ENCODE measurements at places on chromosomes 1 and 21.

- no peak for DNase-seq
Measured at GRCh38 chr1:43639976-43640794, 9.8 kb upstream of the KDM4A start.

- peak; percentile 97 for DNase-seq
Measured at GRCh38 chr1:23800400-23801337, at the start of gene GALE. Gene GALE (minus strand): TSS chr1:23800754. CDS start chr1:23799007, 1,747 bp downstream.

DNA sequence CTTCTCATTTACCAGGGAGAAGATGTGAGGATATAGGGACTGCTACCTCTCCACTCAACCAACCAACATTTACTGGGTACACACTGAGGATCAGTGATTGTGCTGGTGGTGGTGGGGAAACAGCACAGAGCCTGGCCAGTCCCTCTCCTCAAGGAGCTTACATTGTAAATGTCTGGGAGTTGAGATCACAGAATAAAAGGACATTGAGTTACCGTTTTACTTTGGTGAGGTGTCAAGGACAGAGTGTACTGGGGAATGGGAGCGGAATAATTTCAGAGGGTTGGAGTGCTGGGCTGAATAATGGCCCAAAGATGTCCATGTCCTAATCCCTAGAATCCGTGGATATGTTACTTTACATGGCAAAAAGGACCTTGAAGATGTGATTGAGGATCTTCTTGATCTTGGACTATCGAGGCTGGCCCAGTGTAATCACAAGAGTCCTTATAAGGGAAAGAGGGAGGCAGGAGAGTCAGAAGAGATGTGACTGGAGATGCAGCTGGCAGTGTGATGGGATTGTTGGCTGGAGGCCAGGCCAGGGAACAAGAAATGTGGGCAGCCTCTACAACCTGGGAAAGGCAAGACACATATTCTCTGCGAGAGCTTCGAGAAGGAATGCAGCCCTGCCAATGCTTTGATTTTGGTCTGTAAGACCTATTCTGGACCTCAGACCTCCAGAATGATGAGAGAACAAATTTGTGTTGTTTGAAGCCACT is 26.6 kb upstream of the RWDD3 start:
- DNase-seq, result no peak

- no peak for DNase-seq
Measured at GRCh38 chr1:162094271-162094670, 24.8 kb downstream of the NOS1AP start.

- DNase-seq, result no peak
Measured at GRCh38 chr1:194295685-194296084, 1109.3 kb upstream of the B3GALT2 start.

GRCh38 chr1:91944087-91944486 is 5.1 kb upstream of the BRDT start:
- DNase-seq, result no peak

DNA sequence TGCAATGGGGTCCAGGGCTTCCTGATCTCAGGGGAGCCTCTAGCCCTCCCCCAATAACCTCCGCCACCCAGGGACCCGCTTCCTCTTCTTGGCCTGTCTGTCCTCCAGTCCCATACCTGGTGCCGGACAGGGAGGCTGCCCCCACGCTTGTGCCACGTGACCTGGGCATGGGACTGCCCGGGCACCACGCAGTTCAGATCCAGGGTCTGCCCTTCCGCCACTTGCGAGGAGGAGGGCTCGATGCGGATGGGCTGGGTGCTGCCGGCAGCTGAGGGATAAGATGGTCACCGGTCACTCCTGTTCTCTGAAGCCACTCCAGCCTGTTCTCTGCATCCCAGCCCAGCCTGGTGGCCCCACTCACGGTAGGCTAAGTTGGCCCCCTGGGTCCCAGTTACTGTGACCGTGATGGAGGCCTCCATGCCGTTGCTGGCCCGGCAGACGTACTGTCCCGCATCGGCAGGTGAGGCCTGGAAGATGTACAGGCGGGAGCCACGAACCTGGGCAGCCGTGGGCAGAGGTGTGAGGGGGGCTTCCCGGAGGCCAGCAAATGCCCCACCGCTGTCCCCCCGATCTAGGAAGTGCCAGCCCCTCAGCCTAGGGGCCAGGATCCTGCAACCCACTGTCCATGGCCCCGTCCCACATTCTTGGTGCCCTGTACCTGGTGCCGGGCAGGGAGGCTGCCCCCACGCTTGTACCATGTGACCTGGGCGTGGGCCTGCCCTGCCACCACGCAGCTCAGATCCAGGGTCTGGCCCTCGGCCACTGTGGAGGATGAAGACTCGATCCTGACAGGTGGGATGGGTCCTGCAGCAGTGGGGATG is 39.6 kb downstream of the LDLRAD2 start:
- DNase-seq, result no peak
